Epithelial cell of proximal tubule (primary cell): ENCODE measurements at places on chromosomes 5 and 9. TPM values are rescaled to one million over a fixed set of nuclear protein-coding genes. Genes with fewer than 3 reads are reported as not detected.

- DNase-seq, result peak; percentile 87
These were observed 10.3 kb upstream of the DOCK2 start for GRCh38 chr5:169626779-169627178.

DNA sequence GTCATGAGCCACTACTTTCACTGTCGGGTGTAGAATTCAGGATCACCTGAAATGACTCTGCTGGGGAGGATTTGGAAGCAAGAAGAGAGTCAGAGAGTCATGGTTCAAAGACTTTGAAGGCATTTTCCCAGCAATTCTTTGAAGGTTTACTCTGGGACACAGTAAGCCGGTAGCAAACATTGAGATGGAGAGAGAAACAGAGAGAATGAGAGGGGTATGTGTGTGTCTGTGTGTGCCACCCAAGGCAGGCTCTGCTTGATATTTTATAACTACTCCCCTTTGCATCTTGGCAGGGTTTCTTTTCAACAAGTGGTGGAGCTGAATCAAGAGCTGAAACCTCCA is 89.8 kb downstream of the ANKRD55 start:
- DNase-seq, result no peak

DNA sequence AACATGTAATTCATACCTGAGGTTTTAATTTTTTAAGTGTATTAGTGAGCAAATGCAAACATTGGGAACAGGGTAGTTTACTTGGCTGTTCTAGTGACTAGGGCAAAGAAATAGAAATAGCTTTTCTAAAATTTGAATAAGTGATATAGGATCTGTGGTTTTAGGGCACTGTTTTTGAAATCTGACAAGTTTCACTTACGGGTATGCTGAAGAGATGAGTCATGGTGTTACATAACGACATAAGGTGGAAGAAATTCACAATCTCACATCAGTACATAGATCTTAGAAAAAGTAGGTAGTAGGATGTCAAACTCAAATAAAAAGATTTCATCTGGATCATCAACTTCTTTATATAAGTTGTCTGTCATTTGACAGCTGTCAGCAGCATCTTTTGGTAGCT is 772.3 kb downstream of the MAT2B start:
- no peak for DNase-seq

GRCh38 chr5:7801891-7802614 is 48.9 kb downstream of the CFAP90 start:
- no peak for DNase-seq

- no peak for DNase-seq
These were observed 20.4 kb downstream of the NXNL2 start for GRCh38 chr9:88555268-88555980.

Gene TLE4
- total RNA-seq, result 16.3 and 16.8 TPM in 2 replicates

GRCh38 chr5:170181902-170182301 is 50.9 kb upstream of the C5orf58 start:
- no peak for DNase-seq

DNA sequence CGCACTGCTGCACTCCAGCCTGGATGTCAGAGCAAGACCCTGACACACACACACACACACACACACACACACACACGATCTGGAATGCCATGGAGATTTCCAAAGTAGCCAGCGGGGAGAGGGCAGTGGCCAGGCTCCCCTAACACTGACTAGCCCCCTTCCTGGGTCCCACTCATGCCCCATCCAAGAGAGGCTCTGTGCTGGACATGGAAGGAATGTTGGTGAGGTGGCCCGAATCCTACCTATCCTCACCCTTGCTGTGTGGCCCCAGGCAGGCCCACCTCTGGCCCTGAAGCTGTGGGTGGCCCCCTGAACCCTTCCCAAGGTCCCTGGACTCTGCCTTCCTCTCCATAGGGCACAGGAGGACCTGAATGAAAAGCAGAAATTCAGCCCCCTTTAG is 7.3 kb downstream of the BRD3 start:
- no peak for DNase-seq

Gene SLC6A19
- not detected in 2 replicates for total RNA-seq

Gene NEUROG1
- total RNA-seq, result not detected in 2 replicates

- no peak for DNase-seq
These were observed 599 bp downstream of the RAD1 start for GRCh38 chr5:34914671-34915138.

Gene LNPEP
- 16.1 and 21.4 TPM in 2 replicates for total RNA-seq

- no peak for DNase-seq
These were observed 489.8 kb downstream of the SEMA5A start for GRCh38 chr5:9056046-9056445.

DNA sequence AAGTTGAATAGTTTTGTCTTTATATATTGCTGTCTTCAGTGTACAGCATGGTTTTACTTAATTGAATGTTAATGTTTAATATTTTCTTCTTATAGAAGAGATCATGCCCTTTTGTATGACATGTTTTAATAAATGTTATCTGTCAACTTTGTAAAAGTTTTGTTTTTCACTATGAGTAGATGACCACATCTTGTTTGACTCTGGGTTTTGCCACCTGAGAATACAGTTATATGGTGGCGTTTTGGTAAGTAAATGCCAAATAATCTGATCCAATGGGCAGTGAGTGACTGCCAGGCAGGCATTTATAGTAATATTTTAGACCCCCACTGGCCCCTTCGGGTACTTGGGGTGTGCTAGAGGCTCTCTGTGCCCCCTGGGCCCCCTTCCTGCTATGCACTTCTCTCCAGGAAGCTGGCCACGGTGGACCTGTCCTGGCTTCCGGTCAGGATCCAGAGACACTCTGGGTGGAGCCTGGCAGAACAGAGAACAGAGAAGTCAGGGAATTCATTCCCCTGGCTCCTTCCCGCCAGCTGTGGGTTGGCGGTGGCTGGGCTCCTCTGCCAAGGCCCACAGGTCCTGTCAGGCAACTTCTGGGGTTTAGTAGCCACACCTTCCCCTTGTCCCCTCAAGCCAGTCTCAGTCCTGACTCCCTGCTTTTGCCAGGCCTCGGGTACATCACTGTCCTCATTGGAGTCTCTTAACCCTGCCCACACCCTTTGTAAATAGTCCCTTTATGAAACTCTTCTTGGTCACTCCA is 22.2 kb upstream of the ZBTB34 start:
- no peak for DNase-seq

DNA sequence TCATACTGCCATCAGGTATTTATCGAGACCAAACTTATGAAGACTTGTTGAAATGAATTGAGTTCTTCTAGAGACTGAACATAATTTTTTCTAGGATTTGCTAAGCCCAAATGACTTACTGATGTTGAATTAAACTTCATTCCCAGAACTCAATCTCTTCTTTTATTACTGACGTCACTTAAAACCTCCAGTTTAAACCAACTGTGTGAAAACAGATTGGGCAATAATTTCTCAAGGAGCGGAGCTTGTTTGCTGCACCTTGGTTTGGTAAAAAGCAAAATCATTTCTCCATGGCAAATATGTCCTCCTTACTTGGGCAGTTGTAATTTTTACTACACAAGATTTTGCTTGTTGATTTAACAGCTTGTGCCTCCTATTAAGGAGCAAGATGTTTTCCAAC is 37.4 kb downstream of the CFAP90 start:
- DNase-seq, result no peak

Gene TMC1
- not detected in 2 replicates for total RNA-seq

DNA sequence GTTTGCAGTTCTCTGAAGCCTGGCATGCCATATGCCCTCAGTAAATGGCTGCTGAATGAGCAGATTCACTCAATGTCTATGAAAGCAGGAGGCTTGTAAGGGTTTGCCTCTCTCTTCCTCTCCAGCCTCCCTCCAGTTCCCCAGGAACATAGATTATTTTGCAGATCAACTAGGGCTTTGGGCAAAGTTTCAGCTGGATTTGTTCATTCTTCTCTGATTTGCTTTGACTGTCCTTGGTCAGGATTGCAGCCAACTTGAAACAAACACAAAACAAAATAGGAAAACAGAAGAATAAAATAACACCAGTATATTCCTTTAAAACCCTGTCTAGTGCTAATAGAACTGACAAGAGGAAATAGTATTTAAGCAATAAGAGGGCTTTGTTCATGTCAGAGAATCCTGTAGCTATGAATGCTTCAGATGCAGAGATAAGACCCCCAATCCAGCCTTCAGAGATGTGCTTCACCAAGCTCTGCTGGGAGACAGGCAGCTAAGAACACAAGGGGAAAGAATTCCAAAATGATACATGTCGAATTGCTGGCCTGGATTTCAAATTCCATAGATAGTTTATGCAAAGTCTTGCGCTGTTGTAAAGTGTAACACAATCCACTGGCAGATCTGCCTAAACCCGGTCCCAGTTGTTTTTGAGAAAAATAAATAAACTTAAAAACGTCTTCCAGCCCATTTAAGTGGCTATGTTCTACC is 174.3 kb downstream of the PAPPA start:
- DNase-seq, result no peak

DNA sequence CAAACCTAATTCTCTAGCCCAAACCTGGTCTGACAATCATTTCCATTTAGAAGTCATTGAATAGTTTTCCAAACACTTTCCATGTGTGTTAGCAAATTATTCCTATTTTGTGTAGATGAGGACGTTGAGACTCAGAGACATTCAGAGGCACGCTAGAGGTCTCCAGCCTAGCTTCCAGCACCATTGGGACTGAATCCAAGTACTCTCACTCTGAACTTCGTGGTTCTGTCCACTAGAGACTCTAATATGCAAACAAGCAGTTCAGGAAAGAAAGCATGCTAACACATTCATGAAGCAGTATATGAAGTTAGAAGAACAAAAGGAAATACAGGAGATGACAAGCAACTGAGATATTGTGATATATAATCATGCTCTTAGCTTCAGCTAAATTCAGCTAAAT is 354.8 kb downstream of the NTRK2 start:
- DNase-seq, result no peak

GRCh38 chr5:138952962-138953361 is 77.8 kb upstream of the LRRTM2 start:
- no peak for DNase-seq

GRCh38 chr5:133109655-133110483 is 58.1 kb downstream of the HSPA4 start:
- DNase-seq, result no peak

DNA sequence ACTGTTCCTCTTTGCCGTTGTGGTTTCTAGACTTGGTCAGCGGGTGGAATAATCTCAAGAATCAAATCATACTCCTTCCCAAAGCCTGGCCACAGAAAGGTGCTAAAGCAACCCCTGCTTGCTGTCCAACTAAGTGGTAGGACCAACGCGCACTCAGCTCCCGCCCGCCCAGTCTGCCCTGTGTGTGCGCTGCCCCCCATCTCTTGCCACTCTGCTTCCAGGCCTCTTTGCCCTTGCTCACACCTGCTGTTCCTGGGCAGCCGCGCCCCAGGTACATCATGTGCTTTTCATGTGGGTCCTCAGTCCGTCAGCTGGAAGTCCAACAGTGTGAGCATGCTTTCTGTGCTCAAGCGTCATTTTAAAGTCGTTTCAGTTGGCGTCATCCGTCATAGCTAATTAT is 65.5 kb downstream of the SYK start:
- DNase-seq, result no peak

Gene BTNL8
- not detected in 2 replicates for total RNA-seq
